ENCODE measurements at places on chromosomes 6 and 20. TPM values are rescaled to one million over a fixed set of nuclear protein-coding genes. Genes with fewer than 3 reads are reported as not detected.

DNA sequence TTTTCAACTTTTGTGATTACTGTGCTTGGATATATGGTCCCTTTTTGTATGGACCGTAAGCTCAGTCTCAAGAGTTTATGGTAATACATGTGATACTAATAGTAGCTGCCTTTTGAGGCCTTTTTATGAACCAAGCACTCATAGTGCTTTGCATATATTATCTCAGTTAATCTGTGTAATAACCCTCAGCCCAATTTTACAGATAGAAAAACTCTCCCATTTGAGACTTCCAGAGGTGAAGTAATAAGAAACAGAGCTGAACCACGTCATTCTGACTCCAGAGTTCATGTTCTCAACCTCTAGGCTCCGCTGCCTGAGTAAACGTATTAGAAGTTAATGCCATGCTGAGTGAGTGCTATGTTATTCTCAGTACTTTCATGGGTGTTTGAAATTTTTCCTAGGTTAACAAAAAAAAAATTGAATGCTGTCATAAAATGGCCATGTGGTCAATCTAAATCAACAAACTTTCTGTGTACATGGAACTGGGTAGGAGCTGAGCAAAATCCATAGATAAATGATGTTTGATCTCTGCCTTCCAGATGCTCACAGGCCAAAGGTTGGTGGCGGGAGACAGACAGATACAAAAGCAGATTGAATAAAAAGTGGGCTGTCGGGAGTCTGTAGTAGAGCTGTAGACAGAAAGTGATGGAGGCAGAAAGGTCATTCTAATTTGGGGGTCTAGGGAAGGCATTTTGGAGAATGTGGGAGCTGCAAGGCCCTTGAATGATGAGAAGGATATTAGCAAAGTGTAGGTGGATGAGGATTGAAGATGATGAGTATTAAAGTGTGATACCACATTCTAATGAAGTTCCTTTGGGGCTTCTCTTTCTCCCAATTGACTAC, 22.6 kb upstream of the ELOVL2 start:
- peak; percentile 95 for DNase-seq

DNA sequence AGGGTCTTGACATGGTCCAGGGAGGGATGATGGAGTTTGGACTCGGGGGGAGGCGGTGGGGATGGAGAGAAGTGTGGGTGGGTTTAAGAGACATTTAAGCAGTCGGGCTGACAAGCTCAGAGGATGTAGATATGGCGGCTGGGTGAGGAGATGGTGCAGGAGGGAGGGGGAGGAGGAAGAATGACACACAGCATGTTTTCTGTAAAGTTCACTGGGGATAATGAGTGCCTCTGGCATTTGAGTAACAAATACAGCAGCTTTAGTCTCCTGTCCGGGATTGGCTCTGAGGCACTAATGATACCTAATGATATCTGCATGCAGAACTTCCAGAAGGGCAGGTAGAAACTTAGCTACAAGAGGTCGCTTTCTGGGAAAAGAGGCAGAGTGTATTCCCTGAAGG, 107.8 kb downstream of the DHX35 start:
- no peak for DNase-seq

DNA sequence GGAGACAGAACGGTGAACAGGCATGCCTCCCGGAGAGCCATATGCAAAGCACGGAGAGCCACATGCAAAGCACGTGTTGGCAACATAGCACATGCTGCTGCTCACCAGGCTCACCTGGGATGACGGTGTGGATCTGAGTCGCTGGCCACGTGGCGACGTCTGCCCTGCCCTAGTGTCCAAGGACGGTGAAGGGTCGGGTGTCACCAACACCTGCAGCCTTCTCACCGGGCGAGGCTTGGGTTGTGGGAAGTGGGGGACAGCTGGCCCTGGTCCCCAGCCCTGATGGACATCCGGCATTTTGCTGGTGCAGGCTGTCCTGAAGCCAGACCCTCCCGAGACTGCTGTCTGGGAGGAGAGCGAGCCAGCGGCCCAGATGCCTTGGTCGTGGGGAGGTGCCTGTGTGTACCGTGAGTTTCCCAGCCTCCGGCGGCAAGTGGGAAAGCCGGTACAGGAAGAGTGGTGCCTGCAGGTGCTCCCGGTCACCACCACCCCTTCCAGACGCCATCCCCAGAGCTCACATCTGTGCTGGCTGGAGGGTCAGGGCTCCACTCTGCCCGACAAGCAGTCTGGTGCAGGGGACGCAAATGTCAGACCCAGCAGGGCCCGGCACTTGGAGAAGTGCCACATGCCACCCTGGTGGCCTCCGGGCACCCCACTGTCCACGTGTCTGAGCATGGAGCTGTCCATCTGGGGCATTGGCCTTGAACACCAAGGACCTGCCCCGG, 5.9 kb upstream of the ADRM1 start:
- no peak for DNase-seq

GRCh38 chr20:50170549-50171220, 17.2 kb upstream of the PEDS1 start:
- no peak for DNase-seq

DNA sequence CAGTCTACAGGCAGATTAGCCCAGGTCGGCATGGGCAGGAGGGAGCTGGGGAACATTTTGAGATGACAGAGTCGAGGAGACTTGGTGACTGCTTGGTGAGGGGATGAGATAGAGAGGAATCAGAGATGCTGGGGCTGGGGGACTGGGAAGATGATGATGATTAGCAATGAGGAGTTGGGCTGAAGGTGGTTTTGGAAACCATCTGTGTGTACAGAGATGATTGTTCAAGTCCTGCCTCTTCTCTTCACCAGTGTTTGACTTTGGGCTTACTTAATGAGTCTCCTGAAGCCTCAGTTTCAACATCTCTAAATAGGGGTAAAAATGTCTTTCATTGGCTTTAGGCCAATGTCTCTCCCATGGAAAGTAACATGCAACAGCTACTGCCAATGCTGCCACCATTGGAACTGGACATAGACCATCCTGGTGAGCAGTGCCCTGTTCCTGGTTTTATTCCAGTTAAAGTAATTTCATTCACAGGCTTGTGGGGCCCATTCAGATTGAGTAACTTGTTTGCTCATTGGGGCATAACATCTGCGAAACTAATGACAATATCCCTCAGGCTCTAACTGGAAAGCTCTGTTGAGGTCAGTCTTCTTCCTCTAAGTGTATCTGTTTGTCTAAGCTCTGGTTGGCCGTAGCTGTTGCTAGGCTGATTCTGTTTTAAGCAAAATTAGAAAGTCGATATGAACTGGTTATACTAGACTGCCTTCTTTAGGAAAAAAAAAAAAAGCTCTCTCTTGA, 99.1 kb downstream of the ARMC2 start:
- no peak for DNase-seq

GRCh38 chr6:71913444-71914234, 27.3 kb downstream of the RIMS1 start:
- DNase-seq: no peak

DNA sequence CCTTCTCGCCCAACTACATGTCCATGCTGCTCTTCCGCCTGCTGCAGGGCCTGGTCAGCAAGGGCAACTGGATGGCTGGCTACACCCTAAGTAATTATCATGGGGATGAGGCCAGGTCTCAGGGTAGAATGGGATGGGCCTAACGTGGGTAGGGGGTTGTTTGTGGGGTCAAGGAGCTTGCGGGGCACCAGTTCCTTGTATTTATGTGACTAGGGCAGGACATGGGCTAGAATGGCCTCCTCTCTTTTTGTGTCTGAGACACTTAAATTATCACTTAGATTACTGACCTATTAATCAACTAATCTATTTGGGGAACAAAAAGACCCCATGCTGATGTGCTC, 10.7 kb downstream of the SLC22A1 start:
- no peak for DNase-seq

DNA sequence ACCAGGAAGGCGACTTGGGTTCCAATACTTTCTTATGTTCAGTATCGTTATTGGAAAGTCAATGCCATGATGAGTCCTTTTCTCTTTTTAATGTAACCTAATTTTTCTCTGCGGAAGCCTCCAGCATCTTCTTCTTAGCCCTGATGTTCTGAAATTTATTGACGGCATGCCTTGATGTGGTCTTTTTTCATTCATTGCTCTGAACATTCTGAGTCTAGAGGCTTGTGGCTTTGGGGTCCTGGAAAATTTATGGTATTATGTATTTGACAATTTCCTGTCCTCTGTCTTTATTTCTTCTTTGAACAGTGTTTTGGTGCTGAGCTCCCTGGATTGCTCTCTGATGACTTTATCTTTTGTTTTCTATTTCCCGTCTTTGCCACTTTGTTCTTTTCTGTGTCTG, 28.7 kb upstream of the MAS1 start:
- no peak for DNase-seq

DNA sequence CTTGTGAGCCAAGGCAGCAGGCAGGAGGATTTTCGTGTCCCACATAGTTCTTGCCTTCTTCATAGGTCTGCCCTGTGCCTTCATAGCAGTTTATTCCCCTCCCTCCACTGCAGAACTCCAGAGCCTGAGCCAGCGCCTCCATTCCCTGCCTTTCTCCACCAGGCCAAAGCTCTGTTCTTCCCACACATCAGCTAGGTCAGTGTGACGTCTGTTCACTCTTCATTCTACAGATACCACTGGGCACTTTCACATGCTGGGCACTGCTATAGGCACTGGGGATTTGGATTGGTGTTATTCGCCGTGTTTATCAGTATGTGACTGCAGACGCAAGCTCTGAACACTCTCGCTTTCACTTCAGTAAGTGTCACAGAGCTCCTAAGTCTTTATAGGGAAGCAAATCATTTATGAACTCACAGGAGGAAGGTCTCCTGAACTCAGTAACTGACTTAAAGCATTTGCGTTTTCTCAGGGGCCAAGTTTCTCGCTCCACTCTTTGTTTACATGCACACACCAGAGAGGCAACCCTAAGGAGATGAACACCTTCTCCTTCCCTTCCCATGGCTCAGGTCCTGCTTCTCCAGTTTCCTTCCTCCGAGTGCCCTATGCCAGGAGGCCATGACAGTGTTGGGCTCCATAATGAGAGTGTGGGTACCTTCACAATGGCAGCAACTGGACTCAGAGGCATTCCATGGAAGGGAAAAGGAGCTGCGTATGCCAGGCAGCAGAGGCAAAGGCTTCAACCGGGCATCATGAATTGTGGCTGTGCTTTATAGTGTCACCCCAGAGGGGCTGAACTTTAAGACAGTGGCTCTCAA, 6.3 kb upstream of the APMAP start:
- DNase-seq: no peak

DNA sequence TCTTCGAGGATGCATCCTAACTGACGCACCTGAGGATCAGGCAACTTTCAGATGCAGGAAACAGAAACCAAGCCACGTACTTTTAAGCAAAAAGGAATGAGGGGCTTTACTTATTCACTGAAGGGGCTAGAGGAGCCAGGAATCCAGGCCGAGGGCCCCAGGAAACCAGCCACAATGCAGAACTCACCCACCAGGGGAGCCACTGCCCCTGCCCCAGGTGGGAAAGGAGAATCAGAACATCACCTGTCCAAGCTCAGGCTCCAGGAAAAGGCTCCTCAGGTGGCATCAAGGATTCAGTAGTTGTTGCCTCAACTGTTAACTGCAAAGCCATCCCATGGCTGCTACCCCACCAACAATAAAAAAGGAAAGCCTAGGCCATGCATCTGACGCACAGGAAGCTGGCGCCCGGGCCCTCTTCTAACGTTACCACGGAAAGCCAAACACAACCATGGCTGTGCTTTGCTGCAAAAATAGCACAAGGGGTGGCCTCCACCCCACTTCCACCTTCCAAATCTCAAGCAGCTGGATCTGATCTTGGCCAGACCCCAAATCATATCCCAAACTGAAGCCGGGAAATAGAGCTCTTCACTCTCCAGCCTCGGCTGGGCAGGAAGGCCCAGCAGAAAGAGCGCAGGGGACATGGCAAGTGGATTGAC, 121.0 kb downstream of the PREX1 start:
- DNase-seq: no peak

The UNC5CL gene
- 2.4 TPM for total RNA-seq
